CD8-positive, alpha-beta memory T cell (primary cell): ENCODE measurements at places on chromosomes 11 and 22. TPM values are rescaled to one million over a fixed set of nuclear protein-coding genes. Genes with fewer than 3 reads are reported as not detected.

- no peak overlapping the region for H3K27ac ChIP-seq
- no peaks in the 10 kb centered on the region for H3K4me1 ChIP-seq
- H3K4me3 ChIP-seq: no peak overlapping the region
- no peak for DNase-seq
- no peaks in the 10 kb centered on the region for H3K36me3 ChIP-seq
- no peaks in the 10 kb centered on the region for H3K27me3 ChIP-seq
Measured at GRCh38 chr11:131121426-131122333, 205.4 kb upstream of the SNX19 start.

DNA sequence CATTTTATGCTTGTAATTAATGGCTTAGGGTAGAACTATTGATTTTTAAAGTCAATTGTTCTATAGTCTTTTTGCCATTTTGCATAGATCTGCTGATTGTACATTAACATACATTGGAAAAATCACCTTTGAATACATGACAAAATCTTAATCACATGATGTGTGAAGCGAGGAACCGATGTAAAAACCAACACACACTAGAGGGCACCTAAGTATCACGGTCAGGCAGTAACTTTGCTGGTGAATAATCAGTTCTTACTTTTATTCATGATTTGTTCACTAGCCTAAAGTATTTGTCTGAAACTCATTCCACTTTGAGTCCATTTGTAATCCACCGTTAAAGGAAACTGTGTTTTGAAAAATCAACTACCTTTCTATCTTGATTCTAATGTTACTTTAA lies 28.2 kb downstream of the JHY start:
- H3K36me3 ChIP-seq: no peaks in the 10 kb centered on the region
- no peak for DNase-seq
- H3K27ac ChIP-seq: no peak overlapping the region
- no peaks in the 10 kb centered on the region for H3K4me1 ChIP-seq
- H3K27me3 ChIP-seq: no peaks in the 10 kb centered on the region

Gene RASD2
- total RNA-seq: 0.24 TPM

Gene MYBPC3
- not detected for total RNA-seq

Gene OR51I1
- total RNA-seq: not detected

DNA sequence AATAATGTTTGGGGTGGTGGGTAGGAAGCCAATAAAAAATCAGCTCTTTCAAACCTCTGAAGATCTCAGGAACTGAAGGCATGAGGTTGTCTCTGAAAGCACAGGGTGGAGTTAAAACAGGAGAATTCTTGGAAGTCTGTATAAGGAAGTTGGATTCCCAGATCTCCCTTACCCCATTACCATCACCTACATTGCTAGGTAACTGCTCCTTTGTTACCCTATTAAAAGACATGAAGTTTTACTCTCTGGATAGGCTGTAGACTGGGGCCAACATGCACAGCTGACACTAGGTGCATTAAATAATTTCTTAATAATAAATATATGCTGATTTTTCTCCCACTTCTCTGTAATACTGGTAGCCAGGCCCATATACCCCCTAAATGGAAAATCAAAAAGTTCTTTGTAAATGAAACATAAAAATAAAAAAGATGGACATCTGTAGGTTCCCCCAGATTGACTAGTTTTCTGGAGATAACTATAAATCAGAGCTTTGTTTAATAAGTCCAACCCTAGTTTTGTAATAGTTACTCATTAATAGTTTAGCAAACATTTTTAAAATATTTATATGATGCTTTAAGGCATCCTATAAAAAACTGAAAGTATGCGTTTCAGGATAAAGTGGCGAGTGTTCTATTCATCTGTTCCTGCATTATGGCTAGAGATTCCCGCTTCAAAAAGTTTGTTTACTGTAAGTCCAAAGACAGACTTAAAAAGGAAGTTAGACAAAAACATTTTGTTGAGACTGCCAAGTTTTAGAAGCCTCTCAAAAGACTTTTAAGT lies 63.8 kb downstream of the KIF18A start:
- no peaks in the 10 kb centered on the region for H3K4me1 ChIP-seq
- no peak overlapping the region for H3K27ac ChIP-seq
- H3K4me3 ChIP-seq: no peak overlapping the region
- DNase-seq: no peak

DNA sequence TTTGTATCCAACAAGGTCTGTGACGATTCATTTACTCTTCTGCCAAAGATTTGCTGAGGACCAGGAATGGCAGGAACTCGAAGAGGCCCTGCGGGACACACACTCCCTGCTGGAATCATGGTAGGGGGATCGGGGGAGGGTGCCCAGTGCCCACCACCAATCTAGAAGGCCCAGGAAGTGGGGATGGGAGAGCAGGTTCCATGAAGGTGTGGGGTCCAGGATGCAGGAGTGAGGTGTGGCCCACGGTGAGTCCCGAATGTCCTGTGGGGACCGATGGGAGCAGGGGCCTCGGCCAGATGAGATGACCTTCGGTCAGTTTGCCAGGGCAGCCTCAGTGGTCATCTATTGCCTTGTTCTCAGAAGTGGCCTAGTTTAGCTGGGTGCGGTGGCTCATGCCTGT lies 492.7 kb downstream of the BRD1 start:
- H3K36me3 ChIP-seq: no peaks in the 10 kb centered on the region
- no peak overlapping the region for H3K27ac ChIP-seq
- no peak overlapping the region for H3K4me3 ChIP-seq
- DNase-seq: no peak
- no peaks in the 10 kb centered on the region for H3K4me1 ChIP-seq

Gene PATE2
- total RNA-seq: not detected

Gene NUDT8
- 26.2 TPM for total RNA-seq

DNA sequence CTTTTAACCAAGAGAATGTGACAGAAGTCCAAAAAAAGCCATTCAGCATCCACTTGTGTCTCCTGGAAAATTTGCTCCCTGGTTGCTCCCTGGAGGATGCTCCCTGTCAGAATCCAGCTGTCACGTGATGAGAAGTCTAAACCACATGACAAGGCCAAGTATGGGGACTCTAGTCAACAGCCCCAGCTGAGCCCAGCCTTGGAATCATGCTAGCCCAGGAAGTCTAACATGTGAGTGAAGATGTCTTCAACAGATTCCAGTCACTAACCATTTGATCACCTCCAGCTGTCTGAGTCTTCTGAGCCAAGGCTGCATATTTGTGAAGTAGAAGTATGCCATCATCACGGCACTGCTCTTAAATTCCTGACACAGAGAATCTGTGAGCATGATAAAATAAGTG lies 4.2 kb downstream of the OR56B4 start:
- no peak for DNase-seq
- no peaks in the 10 kb centered on the region for H3K36me3 ChIP-seq
- H3K27me3 ChIP-seq: no peaks in the 10 kb centered on the region

DNA sequence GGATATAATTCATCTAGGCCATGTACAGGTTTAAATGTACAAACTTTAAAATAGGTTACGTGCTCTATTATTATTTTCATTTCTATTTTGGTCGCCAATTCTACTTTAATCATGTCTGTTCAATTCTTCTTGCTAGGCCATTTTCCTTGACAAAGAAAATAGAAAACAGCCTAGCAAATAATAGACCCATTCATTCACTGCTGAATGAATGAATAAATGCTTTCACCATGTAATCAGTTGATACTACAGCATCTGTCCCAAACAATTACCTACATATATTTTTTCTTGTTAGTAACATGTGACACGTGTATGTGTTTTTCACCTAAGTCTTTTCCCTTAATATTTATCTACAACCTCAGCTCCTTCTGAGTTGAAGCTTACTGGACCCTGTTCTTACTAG lies 27.5 kb downstream of the SNX19 start:
- H3K27me3 ChIP-seq: no peaks in the 10 kb centered on the region
- no peak for DNase-seq
- H3K36me3 ChIP-seq: peaks cover 30% of the 10 kb centered on the region

Gene PTGDR2
- total RNA-seq: 0.42 TPM

GRCh38 chr11:125170510-125171031 lies 6.0 kb downstream of the PKNOX2 start:
- no peak overlapping the region for H3K27ac ChIP-seq
- no peaks in the 10 kb centered on the region for H3K36me3 ChIP-seq
- H3K4me3 ChIP-seq: no peak overlapping the region

DNA sequence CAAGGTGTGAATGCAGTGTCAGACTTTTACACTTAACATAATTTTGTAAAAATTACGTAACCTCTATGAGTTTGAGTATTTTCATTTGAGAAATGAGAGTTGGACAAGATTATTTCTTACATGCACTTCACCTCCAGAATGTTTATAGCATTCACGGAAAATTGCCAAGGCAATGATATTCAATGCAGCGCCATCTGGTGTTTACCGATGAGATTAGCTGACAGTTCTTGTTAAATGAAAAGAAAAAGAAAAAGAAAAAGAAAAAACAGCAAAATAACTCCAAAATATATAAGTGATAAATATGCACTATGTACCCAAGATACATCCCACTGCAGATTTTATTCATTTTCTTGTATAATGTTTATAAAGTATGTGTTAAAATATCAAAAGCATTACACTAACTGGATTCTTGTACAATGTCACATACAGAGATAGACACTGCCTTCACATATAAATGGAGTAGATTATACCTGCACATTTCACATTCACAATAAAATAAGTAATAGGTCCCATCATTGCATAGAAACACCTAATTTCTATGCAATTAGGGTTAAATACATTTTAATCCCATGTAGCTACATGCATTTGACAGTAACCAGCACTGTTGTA lies 976.3 kb upstream of the FAT3 start:
- H3K27me3 ChIP-seq: no peaks in the 10 kb centered on the region
- H3K36me3 ChIP-seq: no peaks in the 10 kb centered on the region
- no peak overlapping the region for H3K4me3 ChIP-seq
- no peak overlapping the region for H3K27ac ChIP-seq

DNA sequence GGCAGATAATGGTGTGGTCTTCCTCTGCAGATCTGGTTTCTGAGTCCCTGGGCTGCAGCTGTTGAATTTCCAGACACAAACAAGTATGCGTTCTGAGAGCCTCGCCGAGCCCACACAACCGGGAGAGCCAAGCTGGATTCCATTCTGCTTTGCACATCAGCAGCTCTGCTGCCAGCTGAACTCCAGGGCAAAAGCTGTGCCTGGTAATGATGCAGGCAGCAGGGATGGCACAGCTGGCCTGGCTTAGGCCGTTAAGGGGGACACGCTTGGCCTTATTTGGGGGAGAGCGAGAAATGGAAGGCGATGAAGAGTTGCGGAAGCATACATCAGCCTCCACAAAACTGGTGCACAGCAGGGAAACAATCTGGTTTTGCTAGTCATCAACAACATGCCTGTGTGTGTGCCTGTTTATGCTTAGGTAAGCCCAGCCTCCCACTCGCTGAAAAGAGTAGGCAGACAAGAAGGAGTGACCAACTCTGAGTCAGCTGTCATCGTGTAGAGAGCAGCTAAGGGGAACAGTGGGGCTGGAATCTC lies 25.1 kb downstream of the ADAMTS8 start:
- no peaks in the 10 kb centered on the region for H3K36me3 ChIP-seq
- no peak for DNase-seq
- no peaks in the 10 kb centered on the region for H3K4me1 ChIP-seq
- H3K4me3 ChIP-seq: no peak overlapping the region

DNA sequence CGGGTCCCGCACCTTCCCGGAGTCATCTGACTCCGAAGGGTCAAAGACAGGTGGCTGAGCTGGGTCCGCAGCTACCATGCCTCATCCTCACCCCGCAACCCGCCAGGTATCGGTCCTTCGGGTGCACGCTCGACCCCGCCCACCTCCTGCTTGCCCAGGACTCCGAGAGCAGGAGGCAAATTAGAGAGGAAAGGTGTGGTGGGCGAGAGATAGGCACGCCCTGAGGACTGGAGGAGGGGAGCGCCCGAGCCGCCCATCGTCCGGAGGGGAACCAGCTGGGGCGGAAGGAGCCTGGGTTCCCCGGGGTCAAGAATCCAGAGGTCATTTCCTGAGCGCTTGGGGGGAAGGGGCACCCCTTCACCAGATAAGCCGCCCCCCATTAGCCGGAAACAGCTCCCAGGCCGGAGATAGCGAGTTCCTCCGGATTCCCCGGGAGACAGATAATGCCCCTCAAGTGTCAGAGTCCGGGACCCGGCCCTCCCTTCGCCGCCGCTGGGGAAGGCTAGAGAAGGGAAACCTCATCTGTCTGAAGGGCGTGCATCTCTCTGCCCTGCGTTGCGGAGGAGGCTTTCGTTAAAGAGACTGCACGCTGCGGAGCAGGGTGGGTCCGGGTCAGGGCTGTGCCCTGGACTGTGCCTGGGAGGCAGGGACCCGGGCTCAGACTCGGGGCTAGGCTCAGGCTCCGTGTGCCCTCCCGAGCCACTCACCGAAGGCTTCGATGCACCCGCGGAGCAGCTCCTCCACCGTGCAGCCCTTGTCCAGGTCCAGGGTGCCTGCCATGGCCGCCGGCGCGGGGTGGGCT lies 1.7 kb downstream of the RASGRP2 start:
- H3K4me1 ChIP-seq: peaks cover 31% of the 10 kb centered on the region
- H3K27me3 ChIP-seq: no peaks in the 10 kb centered on the region
- peaks cover 14% of the 10 kb centered on the region for H3K36me3 ChIP-seq
- H3K4me3 ChIP-seq: peak overlapping the region; percentile 87
- peak overlapping the region; percentile 77 for H3K27ac ChIP-seq
- DNase-seq: no peak

DNA sequence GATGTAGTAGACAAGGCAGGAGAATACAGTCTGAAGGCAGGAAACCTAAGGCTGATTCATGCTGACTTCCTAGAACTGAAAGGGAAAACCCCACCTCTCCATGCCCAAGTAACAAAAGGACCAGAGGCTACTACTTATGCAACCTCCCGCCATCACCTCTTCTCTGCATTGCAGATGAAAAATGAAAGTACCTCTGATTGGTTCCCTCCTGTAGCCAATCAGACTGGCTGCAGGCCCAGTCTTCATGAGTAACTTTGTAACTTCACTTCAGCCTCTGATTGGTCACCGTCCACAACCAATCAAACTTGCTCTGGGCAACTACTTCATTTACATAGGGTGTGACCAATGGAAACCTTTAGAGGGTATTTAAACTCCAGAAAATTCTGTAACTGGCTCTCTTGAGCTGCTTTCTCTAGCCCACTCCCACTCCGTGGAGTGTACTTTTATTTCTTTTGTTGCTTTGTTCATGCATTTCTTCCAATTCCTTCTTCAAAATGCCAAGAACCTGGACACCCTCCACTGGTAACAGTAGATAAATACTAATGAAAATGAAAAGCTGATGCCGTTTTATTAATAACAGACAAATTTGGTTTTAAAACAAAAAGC lies 5.2 kb upstream of the MAP6 start:
- H3K4me1 ChIP-seq: no peaks in the 10 kb centered on the region
- no peak overlapping the region for H3K27ac ChIP-seq
- no peak for DNase-seq
- H3K36me3 ChIP-seq: no peaks in the 10 kb centered on the region
- no peak overlapping the region for H3K4me3 ChIP-seq

GRCh38 chr22:31942091-31942490 lies 2.2 kb upstream of the YWHAH start:
- no peak overlapping the region for H3K27ac ChIP-seq
- no peak for DNase-seq
- no peaks in the 10 kb centered on the region for H3K36me3 ChIP-seq
- H3K4me3 ChIP-seq: no peak overlapping the region
- H3K27me3 ChIP-seq: no peaks in the 10 kb centered on the region
- peaks cover 24% of the 10 kb centered on the region for H3K4me1 ChIP-seq
